Caki2 (cell line): ENCODE measurements at places on chromosomes 12 and 14.

- peak; percentile 63 for DNase-seq
These were observed 134.0 kb upstream of the CPSF6 start for GRCh38 chr12:69105101-69105962.

GRCh38 chr14:64069634-64070359 lies 217.0 kb downstream of the SYNE2 start:
- DNase-seq, result no peak

- DNase-seq, result no peak
These were observed 371.9 kb downstream of the ATP23 start for GRCh38 chr12:58313091-58313855.

DNA sequence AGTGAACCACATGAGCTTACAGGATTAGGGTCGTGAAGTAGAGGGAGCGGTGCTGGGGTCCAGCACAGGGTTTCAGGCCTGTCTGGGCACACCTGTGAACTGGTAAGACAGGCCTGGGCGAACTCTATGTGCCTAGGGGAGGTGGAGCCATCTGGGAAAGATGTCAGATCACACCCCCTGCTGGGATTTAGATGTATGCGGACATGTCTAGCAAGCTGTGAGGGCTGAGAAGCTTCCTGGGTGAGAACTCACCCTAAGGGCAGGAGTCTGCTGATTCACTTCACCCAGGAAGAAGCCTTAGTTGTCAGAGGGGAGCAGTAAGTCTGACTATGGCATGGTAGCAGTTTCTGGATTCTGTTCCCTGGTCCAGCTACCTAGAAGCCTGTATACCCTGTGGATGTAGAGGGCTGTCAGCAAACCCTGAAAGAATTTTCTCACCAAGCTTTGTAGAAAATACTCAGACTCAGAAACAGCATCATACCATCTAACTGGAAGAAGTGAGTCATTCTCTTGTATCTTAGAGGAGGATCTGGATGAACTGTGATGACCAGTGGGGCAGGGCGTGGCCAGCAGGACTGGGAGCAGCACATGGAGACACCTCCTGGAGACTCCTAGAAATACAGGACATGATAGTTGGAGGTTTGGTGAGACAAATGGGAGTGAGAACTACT lies 11.2 kb upstream of the PYGL start:
- DNase-seq, result peak; percentile 96

GRCh38 chr12:38402811-38403210 lies 86.2 kb downstream of the ALG10B start:
- no peak for DNase-seq

- peak; percentile 7 for DNase-seq
These were observed 8.7 kb downstream of the NGDN start for GRCh38 chr14:23478109-23478759.

DNA sequence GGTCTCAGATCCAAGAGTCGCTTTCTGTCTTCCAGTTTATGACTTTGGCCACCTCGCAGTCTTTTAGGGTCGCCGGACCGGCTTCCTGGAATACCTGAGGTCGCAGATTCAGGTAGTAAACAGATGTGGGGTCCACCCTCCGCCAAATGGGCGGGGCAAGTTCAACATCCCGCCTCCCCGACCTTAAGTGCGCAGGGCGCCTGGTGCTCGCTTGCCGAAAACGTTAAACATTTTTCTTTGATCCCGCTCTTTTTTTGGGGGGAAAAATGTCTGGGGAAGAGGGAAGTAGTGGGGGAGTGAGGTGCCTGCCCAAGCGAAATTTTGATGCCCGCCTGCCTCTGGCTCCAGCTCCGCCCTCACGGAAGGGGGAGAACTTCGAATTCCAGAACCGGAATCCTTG lies 73.9 kb upstream of the TBX5 start:
- no peak for DNase-seq

- no peak for DNase-seq
These were observed 60.1 kb downstream of the SEL1L start for GRCh38 chr14:81473456-81474147.

- no peak for DNase-seq
These were observed 31.8 kb upstream of the RAD51AP1 start for GRCh38 chr12:4506870-4507269.

DNA sequence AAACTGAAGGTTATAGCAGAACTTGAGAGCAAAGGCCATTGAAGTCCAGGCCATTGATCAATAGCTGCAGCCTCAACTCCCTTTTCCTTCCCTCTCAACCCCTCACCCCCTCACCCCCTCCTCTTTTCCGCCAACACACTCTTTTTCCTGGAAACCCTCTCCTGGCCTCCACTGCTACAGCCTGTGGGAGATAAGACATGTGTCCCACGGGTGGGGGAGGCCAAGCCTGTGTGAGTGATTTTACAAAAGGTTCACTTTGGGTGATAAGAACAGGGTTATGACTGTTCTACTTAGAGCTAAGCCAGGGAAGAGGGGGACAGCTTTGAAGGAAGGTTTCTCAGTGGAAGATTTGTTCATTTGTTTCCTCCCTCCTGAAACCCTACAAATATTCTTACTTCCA lies 9.2 kb upstream of the FGF23 start:
- no peak for DNase-seq

DNA sequence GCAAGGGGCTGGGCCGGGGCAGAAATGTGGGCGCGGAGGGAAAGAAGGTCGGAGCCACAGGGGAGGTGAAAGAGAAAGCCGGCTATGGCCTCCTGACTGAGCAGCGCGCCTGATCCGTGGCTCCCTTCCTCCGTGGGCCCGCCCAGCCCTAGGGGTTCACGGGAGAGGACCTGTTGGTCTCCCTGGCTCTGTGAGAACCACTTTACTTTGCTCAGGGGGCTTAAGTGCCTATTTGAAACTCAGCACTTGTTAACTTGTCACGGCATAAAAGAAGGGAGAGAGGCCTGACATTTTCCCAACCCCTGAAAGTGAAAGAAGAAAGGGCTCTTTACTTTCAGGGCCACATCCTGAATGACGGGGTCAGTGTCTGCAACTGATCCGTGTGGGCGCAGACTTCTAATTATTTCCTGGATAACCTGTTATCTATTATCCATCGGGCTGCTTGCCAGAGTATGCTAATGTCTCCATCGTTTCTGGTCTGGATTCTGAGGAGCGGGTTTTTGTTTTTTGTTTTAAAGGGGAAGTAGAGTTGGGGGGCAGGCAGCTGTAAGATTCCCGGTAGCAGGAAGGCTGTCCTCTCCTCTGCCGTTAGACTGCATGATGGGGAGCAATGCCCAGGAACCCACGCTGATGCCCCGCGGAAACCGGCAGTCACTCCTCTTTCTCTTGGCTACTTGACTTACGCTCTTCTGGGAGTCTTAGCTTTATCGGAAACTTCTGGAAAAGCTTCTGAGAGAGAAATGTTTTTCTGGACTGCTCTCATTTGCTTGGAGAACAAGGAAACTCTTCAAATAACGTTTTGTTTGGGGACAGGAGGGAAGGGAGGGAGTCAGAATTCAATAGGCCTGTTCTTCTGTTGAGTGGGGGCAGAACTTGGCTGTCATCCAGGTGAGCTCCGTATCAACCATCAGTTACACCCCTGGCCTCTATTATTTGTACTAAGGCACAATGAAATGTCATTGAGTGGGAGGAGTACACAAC lies 127.7 kb upstream of the MAX start:
- DNase-seq, result no peak
